Activated T-cell treated with anti-CD3 and anti-CD28 coated beads for 48 hours (primary cell): ENCODE measurements at places on chromosomes 3 and 15.

- no peak for DNase-seq
These were observed 65.8 kb downstream of the MYO5A start for GRCh38 chr15:52462806-52463360.

DNA sequence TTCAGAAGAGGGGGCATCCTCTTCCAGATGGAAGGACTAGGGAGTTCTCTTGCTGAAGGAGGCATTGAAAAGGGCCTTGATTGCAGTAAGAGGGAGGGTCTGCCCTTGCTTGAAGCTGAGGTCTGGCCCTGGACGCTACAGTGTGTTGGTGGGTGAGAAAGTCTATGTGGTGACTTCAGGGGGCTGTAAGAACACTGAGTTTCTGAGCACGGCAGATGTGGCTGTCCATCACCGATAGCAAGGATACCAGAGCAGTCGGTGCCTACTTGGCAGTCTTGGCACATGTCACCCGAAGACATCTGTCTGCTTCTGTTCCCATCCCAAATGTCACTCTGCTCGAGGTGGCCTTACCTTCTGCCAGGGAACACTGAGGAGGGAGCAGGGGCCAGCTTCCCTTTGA is 631.1 kb upstream of the CFAP20DC start:
- DNase-seq, result no peak

DNA sequence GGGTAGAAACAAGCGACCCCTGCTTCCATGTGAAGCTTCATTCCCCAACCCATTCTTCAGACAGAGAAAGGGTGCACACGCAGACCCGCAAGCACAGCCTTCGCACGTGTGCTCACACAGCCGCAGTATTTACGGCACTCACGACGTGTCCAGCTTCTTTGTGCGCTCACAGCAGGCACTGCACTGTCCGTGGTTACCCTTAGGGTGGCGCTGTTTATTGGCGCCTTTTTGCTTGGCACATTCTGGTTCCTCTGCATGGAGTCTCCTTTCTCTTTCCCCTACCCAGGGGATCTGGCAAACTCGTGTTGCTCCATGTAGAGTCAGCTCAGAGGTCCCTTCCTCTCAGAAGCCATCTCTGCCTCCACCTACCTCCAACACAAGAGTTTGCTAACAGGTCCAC is 115.1 kb downstream of the SLCO3A1 start:
- DNase-seq, result no peak

DNA sequence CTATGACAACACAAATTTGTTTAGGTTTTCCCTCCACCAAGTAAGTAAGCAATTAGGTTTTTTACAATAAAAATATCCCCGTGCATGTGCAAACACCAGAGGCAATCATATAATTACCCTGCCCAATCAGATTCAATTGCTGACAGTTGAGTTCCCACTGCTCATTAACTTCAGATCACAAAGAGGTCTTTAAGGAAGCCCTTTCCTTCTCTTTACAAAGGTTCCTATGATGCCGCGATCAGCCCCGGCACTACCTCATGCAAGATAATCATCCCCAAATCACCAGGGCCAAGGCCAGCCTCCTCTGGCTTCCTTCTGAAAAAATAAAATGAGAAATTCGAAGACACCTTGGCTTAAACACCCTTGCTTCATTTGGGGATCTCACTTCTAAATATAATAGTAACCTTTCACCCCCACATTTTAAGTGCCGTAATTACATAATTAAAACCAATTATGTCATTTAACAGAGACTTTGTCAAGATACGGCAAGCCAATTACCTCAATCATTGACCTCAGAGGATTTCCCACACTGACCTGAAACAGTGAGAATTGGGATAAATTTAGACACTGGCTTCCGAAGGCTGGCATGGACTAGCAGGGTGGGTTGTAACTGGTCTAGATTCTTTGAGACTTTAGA is 121.3 kb upstream of the WNT5A start:
- no peak for DNase-seq

DNA sequence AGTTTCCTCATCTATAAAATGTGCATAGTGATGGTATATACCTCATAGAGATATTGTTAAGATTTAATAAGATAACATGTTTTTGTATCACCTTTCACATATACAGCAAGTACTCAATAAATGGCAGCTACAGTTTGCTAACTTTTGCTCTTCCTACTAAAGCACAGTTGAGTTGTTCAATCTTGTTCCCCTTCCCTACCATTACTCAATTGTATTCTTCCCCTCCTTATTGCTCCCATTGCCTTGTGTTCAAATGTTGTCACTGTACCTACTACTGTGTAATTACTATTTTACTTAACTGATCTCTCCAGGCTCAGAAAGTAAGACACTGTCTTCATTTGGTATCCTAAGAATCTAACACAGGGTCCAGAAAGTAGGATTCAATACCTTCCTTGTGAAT is 5.5 kb downstream of the CD47 start:
- DNase-seq, result no peak
